ENCODE measurements at places on chromosomes 4 and X. TPM values are rescaled to one million over a fixed set of nuclear protein-coding genes. Genes with fewer than 3 reads are reported as not detected.

DNA sequence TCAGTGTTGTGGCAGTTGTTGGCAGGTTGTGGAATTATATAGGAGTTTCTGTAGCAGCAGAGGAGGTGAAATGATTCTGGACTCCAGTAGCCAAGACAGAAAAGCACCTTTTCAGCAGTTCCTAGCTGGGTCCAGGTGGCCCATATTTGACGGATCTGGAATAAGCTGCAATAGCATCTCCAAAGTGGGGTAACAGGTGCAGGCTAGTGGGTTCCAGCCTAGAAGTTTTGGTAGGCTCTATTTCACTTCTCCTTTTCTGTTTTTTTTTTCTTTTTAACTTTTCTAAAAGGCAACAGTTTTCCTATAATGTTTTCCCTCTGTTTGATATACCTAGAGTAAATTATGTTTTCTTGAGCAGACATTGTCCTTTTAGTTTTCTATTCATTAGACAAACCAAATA, 392.5 kb downstream of the C4orf33 start:
- no peak for DNase-seq

Gene ACE2
- 0.09 TPM for total RNA-seq

Gene BRS3
- 0.10 TPM for total RNA-seq

DNA sequence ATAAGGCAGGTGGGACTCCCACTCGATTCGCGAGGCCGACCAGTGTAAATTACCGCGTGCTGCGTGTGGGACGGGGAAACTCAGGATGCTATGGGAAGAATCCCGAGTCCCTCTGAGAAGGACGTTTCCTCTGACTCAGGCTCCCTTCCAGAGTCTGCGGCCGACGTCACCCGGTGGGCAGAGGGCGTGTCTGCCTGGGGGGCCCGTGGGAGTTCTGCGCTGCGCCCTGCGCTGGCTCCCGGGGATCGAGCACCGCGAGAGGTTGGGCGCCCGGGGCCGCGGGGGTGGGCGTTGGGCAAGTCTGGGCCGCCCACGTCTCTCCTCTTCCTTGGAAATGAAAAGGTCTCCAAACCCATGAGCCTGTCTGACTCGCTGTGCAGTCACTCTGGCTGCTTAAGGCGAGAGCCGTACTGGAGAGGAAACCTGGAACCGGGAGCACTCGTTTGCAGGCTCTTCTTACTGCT, 568 bp downstream of the NIPAL1 start:
- DNase-seq, result peak; percentile 69

DNA sequence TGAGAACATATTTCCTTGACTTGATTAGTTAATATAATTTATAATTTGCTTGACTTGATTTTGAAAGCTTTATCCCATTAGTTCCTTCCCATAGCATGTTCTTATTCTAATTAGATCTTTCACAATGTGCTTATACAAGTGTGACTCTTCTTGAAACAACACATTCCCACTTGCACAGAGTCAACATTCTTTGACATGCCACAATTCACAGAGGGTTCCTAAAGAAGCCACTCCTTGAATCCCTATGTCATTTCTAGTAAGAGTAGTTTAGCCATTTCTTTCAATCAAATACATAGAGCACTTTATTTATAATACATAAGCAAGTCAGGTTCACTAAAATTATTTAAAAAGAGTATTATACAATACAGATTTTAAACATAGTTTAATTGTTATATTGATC, 228.9 kb upstream of the GRID2 start:
- no peak for DNase-seq

Gene TFDP3
- not detected for total RNA-seq

- DNase-seq, result no peak
Measured at GRCh38 chr4:168734703-168735678, 238.1 kb downstream of the PALLD start.

Gene SHOX
- not detected for total RNA-seq

Gene MSX1
- total RNA-seq, result 5.0 TPM

DNA sequence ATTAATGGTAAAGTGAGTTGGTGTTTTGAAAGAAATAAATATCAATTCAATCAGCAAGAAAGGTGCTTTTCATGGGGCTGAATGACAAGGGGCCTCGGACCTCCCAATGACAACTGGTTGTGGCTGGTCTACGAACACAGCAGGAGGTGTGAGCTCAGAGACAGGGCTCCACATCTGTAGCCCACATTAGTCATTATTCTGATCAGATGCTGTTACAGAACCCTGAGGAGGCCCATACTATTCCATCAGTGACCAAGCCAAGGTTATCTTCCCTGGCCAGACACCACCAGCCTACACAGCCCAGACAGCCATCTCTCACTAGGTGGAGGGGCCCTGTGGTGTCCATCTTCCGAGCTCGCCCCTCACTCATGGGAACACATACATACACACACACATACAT, 168.8 kb downstream of the SH3KBP1 start:
- DNase-seq, result no peak

Gene VBP1
- 50.8 TPM for total RNA-seq

GRCh38 chrX:1391370-1391706, 575 bp downstream of the SLC25A6 start:
- DNase-seq, result peak; percentile 96

DNA sequence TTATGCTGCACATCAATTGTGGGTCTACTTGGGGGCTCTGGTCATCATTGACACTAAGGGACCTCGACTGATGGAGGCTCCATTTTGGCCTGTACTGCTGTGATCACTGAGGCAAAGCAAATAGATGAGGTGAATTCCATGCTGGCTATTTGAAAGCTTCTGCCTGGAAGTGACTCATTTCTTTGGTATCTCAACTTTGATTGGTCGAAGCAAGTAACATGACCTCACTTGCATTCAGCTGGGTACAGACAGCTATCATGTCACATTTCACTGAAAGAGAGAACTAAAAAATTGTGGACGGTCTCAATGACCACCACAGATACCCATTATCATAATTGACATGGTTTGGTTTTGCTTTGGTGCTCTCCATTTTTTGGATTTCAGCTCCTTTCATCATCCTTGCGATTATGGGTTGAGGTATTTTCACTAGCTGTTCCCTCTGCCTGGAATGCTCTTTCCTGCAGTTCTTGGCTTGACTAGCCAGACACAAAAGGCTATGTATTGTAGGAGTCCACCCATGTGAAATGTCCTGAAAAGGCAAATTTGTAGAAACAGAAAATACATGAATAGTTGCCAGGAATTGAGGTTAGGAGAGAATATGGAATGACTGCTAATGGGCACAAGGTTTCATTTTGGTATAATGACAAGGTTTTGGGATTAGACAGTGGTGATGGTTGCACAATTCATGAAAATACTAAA, 369.2 kb upstream of the LCORL start:
- no peak for DNase-seq

DNA sequence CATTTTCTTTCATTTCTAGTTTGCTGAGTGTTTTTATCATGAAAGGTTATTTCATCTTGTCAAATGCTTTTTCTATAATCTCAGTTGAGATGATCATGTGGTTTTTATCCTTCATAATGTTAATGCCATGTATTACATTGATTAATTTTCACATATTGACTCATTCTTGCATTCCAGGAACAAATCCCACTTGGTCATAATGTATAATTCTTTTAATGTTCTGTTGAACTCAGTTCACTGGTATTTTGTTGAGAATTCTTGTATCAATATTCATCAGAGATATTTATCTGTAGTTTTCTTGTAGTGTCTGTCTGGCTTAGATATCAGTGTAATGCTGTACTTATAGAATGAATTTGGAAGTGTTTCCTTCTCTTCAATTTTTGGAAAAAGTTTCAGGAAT, 16.7 kb upstream of the LHFPL1 start:
- no peak for DNase-seq

DNA sequence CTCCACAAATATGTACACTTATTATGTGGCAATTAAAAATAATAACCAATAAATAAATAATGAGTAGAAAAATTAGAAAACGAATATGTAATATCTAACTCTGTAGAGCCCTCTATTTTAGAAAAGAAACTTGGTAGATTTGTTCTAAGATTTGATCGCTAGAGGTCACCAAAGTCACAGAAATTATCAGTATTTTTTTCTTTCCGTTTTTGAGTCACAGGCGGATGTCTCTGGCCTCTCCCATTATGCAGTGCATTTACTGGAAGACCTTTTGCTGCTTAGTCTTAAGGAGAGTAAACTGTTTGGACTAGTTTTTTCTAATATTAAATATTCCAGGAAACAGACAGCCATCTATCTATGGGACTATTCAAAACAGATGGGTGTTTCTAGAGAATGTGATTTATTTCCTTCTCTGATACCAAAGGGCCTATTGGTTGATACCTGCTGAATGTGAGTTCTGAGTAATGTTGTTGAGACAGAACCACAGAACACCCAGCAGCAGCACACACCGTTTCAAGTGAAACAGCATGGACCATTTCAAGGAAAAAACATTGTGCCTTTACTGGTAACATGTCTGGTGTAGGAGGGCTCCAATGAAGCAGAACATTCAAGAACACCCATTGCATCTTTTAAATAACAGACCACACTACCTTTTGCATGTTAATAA, 34.0 kb upstream of the GYPA start:
- no peak for DNase-seq

Gene GSX2
- total RNA-seq, result not detected

DNA sequence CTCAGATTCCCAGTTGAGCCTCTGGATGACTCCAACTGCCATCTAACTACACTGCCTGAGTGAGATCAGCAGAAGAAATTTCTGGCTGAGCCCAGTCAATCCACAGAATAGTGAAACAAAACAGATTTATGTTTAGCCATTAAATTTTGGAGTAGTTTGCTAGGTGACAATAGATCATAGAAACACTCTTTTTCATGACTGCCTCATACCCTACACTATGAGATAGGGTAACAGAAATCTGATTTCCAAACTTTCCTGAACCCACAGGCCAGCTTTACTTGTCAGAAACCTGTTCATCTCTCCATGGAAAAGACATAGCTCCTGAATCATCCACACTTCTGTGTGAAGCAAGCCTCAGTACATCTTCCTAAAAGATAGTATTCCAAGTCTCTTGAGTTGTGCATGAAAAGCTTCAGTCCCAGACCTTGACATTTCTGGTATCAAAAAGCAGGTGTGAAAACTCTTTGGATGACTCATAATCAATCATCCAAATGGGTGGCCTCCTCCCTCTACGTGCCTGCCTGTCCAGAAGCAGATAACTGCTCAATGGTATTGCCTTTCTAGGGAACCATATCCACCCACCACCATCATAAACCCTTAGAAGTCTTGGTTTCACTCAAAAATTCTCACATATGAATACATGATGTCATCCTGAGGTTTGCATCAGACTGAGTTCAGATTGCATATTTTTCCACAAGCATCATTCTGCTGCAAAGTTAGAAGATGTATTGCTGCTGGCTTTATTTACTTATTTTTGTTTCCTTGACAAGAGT, 47.5 kb upstream of the RAP2C start:
- no peak for DNase-seq

GRCh38 chr4:151035328-151035727, 20.2 kb upstream of the LRBA start:
- no peak for DNase-seq

- DNase-seq, result no peak
Measured at GRCh38 chr4:102627831-102628523, 126.8 kb downstream of the NFKB1 start.

DNA sequence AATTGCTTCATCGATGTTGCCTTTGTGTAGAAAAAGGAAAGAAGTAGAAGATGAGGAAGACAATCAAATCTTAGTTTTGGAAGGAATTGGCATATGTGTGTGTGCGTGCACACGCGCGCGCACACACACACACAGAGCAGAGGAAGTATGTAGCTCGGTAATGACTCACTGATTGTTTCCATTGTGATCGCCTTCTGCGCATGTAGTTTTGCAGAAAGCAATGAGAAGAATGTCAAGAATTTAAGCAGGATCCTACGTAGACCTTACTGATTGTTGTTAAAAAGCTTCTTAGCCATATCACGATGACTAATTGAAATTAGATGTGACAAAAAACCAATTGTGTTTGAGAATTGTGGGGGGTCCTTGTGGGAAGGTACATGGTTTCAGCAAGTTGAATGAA, 12.8 kb upstream of the LIMCH1 start:
- DNase-seq, result no peak

Gene TIGD4
- total RNA-seq, result 3.3 TPM

DNA sequence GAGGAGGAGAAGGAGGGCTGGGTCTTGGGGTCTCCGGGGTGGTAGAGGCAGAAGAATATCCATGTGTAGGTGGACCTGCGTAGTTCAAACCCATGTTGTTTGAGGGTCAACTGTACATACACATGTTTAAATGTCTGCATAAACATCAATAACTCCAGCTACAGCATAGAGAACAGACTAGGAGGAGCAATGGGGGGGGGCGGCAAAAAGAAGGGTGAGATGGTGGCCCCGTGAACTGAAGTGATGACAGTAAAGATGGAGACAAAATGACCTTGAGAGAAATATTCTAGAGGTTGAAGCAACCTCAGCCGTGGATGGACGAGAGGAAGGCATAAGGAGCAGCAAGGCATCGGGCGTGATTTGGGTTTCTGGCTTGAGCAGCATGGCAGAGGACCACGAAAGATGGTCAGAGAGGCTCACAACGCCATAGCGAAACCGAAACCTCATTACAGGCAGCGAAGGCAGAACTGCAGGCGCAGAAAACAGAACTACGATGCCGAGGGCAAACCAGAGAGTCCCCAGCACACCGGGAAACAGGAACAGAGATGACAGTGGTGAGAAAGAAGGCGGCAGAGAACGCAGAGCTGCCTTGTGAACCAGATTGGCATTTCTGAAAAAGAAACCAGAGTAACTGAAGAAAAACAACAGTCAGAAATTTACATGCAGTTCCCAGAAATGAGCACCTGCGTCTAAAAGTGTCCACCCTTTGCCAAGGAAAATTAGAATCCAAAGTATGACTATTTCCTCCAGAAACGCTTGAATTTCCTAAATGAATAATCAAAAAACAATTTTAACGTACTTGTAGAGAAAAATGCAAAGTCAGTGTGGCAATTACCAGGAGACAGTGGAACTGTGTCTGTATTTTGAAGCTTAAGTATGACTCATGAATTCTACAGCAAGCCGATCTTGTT, 50.3 kb upstream of the ENPP6 start:
- DNase-seq, result no peak

DNA sequence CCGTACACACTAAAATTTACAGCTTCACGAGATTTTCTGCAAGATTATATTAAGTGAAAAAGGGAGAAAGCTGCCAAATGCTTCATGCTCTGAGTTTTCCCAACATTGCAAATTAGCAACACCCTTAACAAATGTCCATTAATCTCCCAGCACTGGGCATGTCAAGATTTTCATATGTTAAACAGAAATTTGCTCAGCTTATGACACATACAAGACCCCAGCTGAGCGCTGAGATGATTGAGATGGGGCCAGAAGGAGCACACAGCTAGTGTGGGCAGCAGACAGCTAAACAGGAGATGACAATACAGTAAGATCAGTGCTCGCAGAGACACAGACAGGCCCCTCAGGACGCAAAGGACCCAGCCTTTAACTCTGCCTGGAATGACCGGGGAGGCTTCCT, 208.8 kb downstream of the STK32B start:
- no peak for DNase-seq

Gene MAGED4
- total RNA-seq, result 128 TPM

Gene NAAA
- 3.2 TPM for total RNA-seq

Gene SERPINA7
- not detected for total RNA-seq

GRCh38 chr4:153757407-153757806, 2.4 kb downstream of the RNF175 start:
- DNase-seq, result no peak

GRCh38 chr4:6840062-6840976, 57.8 kb downstream of the KIAA0232 start:
- no peak for DNase-seq

Gene PPP1R3F
- total RNA-seq, result 10.2 TPM

Gene STAG2
- total RNA-seq, result 77.4 TPM

Gene NLGN4X
- total RNA-seq, result 45.0 TPM
